ENCODE measurements at places on chromosomes 4 and X.

DNA sequence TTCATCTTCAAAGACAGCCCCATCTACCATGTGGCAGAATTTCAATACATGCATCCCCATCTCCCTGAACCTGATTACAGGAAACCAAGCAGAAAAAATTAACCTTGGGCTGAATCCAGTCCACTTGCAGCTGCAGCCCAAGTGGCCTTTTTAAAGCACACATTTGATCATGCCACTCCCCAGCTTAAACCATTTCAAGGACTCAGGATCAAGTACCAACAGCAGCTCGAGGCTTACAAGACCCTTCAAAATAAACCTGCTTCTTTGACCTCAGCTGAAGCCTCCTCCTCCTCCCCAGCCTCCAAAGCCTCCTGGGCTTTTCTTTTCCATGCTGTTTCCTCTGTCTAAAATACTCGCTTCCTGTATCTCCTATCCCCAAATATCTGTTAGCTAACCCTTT is 50.7 kb upstream of the KIT start:
- DNase-seq: no peak

DNA sequence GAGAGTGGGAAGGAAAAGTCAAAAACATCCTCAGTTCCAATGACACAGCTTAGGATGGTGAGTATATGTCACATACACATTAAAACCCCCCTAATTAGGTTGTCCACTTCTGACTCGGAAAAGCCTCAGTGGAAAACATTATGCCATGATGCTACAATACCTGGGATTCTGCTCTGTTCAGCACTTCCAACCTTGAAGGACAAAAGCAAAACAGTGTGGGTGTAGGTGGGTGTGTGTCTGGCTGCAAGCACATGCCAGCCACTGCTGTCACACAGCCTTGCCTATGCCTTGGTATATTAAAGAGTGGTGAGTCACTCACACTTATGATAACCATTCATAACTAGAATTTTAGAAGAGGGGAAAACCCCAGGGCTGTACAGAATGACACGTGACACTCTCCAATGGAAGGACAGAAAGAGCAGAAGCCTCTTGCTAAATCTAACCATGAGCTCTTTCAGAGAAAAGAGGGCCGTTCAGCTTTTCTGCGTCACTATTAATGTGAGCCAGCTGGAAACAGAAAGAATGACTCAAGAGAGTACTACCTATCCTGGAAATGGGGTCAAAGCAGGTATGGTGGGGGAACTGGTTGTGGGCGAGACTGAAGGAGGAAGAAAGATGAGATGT is 159.6 kb downstream of the TET2 start:
- DNase-seq: peak; percentile 37

- DNase-seq: no peak
Observed at GRCh38 chrX:346034-346813, 27.6 kb upstream of the GTPBP6 start.

DNA sequence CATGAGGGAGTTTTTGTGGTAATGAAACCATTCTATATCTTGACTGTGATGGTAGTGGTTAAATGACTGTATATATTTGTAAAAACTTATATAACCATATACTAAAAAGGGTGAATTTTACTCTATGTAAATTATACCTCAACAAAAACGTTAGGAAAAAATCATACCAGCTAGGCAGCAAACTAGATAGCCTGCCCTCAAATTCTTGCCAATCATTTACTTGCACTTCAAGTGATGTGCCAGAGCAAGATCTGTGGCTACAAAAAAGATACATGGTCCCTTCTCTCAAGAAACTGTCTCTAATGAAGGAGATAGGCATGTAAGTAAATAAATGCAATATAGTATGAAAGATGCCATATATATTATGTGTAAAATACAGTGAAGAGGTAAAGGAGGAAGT is 10.0 kb upstream of the RNF128 start:
- no peak for DNase-seq

DNA sequence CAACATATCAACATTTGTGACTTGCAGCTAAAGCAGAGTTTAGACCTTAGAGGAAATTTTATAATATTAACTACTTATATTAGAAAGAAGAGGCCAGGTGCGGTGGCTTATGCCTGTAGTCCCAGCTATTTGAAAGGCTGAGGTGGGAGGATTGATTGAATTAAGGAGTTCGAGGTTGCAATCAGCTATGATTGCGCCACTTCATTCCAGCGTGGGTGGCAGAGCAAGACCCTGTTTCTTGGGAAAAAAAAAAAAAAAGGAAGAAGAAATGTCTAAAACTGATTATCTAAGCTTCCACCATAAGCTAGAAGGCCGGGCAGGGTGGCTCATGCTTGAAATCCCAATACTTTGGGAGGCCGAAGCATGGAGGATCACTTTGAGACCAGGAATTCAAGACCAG is 42.0 kb upstream of the USP9X start:
- no peak for DNase-seq

DNA sequence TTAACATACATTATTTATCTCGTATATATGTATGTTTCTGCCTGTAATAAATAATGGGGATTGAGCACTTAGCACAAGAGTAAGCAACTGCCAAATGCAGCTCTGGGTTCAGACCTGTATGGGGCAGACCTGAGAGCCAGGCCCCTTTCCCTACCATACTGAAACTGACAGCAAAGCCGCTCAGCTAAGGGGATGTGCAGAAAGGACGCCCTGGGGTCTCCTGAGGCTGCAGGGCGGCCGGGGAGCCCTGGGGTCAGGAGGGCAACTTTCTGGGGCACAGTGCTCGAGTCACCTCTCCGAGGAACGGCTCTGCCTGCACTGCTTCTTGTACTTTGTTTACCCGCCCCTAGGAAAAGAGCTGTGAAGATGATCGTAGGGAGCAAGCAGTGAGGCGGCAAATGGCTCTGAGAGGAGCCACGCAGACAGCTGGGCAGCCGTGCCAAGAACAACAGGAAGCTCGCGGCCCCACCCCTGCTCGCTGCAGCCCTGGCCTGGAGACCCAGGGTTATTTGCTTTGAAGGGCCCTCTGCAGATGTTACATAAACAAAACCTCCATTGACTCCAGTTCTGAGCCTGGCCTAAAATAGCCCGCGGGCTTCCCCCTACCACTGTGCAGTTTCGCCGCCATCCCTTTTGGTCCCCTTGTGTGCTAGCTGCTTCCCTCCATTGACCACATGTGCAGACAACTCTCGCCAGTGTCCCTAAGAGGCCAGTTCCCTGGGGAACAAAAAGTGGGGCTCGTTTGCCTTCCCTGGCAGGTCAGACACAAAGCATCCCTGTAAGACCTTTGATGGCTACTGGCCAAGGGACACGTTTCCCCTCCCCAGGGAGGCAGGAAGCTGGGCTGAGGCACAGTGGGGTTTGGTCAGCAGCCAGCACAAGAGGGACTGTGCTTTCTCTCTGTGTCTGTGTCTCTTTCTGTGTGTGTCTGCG is 111.3 kb upstream of the LNX1 start:
- no peak for DNase-seq

DNA sequence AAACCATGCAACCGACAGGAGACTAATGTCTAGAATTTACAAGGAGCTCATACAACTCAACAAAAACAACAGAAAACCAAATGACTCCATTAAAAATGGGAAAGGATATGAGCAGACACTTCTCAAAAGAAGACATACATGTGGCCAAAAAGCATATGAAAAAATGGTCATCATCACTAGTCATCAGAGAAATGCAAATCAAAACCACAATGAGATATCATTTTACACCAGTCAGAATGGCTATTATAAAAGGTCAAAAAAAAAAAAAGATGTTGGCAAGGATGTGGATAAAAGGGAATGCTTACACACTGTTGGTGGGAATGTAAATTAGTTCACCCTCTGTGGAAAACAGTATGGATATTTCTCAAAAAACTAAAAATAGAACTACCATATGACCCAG is 50.5 kb upstream of the CHRDL1 start:
- DNase-seq: no peak

- DNase-seq: no peak
Observed at GRCh38 chr4:118732591-118733330, 47.6 kb downstream of the METTL14 start.

DNA sequence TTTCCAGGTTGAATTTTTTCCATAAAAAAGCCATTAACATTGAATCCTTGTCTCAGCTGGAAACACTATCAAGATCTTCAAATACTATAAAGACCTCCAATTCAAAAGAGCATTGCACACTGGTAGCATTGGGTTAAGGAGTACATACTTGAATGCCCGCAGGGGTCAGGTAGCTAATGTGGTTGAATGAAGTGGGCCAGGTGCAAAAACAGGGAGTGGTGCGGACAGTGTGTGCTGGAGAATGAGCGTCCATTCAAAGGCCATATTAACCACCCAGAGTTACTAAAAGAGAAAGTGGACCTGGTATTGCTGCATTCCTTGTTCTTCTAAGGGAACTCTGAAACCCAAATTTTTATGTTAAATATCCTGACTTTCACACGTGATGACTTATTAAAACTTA is 91.6 kb downstream of the NYX start:
- no peak for DNase-seq

DNA sequence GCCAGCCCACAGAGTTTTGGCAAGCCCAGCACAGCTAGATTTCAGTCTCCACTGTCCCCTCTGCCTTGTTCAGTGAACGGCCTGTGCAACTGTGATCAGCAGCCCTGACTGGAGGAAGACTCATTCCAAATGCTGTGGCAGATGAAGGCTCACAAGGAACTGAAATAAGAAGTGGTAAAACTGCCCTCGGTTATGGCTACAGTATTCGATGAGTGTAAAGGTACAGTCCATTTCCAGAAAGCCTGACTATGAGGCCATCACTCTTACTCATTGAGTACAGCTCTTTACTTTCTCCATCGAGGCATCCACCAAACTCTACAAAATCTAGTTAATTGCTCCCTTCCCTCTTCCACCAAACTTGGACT is 69.1 kb downstream of the RHOH start:
- no peak for DNase-seq

GRCh38 chr4:3746701-3747580 is 19.2 kb upstream of the ADRA2C start:
- no peak for DNase-seq

- DNase-seq: no peak
Observed at GRCh38 chr4:52862639-52863161, 583 bp downstream of the RASL11B start.

DNA sequence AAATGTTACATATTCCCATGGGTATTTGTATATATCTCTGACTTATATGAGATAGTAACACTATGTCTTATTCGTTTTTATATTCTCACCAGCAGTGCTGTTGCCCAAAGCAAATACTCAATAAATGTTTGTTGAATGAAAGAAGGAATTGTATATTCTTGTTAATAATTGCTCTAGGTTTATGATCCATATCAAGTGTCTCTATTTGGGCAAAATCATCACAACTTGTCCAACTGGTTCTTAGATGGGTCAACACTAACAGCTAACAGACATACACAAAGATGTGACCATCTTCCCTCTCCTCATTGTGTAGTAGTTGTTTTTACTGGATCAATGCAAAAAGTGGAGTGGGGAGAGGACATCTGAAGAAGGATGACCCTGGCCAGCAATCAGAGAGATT is 6.6 kb upstream of the APLN start:
- DNase-seq: no peak

DNA sequence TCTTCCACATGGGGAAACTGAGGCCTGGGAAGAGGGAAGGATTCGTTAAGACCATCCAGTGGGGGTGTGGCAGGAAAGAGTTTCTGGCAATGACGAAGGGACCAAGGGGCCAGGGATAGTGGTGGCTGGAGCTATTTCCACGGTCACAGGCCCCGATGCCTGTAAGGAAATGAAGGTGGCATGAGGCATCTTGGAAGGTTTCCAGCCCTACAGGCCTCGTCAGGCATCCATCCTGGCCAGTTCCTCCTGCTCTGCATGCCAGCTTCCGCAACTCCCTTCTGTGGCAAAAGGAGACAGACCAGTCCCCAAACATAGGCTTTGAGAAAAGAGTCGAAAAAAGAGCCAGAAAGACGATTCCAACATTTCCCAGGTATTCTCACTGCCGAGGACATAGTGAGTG is 9.2 kb upstream of the C4orf50 start:
- no peak for DNase-seq

- no peak for DNase-seq
Observed at GRCh38 chr4:185287031-185287430, 77.6 kb downstream of the SNX25 start.

GRCh38 chrX:131671735-131672134 is 127.9 kb downstream of the OR13H1 start:
- DNase-seq: no peak

DNA sequence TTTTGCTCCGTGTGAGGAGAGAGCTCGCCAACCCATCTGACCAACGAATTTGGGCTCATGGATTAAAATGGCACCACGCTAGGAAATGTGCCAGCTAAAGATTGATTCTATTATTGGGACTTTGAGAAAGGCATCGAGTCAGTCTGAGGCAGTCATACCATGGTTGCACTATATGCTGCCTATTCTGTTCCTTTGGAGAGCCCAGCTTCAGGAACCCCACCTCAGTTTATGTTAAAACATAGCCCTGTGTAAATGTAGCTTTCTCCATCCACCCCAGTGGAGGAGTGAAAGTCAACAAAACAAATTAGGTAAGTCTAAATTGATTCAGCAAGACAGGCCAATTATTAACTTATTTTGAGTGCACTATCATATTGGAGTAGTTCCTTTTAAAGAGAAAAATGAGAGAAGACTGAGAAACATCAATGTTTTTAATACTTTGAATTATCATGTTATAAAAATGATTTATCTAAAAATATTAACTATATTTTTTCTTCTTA is 24.5 kb upstream of the ADH7 start:
- no peak for DNase-seq

DNA sequence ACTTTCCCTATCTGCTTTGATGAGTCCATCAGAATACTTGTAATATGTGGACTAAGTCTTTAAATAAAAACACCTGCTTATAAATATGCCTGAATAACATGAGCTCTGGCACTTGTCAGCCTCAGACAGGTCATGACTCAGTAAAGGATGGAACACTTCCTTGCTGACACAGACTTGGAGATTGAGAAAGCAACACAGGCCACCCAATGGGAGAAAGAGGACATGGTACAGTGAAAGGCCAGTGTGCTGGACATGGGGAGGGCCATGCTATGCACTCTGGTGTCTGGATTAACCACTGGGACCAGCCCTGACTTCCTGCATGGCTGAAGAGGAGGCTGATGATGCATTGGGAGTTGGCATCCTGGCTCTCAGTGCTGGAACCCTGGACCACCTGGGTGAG is 149.5 kb downstream of the DHRSX start:
- DNase-seq: no peak

GRCh38 chrX:50067435-50068284 is 133.1 kb downstream of the AKAP4 start:
- no peak for DNase-seq

GRCh38 chr4:87025614-87026041 is 90.8 kb downstream of the AFF1 start:
- no peak for DNase-seq

- no peak for DNase-seq
Observed at GRCh38 chr4:23814587-23814986, 75.3 kb downstream of the PPARGC1A start.
